CD4-positive, alpha-beta T cell treated with Interleukin-17A for 1 hour (primary cell): ENCODE measurements at places on chromosomes 11 and 22.
A peak's percentile ranks its signal among the peaks of the same experiment; 100 is the strongest.

GRCh38 chr11:44763121-44763820, 36.5 kb downstream of the TSPAN18 start:
- no peak for DNase-seq

GRCh38 chr11:126163074-126163700, 48.3 kb downstream of the RPUSD4 start:
- DNase-seq, result no peak

GRCh38 chr11:72352859-72353551, 81.3 kb downstream of the CLPB start:
- no peak for DNase-seq

- peak; percentile 51 for DNase-seq
These were observed 121.2 kb downstream of the ETS1 start for GRCh38 chr11:128465946-128466705.

GRCh38 chr11:111981270-111981669, 43.9 kb upstream of the DLAT start:
- DNase-seq, result no peak

GRCh38 chr11:10803676-10804075, 5.0 kb downstream of the EIF4G2 start:
- DNase-seq, result no peak

- no peak for DNase-seq
These were observed 99.7 kb upstream of the VPREB1 start for GRCh38 chr22:22144858-22145257.

- DNase-seq, result no peak
These were observed 18.6 kb downstream of the CCDC73 start for GRCh38 chr11:32775908-32776307.

GRCh38 chr11:60095477-60096120, 7.1 kb downstream of the MS4A2 start:
- DNase-seq, result no peak

DNA sequence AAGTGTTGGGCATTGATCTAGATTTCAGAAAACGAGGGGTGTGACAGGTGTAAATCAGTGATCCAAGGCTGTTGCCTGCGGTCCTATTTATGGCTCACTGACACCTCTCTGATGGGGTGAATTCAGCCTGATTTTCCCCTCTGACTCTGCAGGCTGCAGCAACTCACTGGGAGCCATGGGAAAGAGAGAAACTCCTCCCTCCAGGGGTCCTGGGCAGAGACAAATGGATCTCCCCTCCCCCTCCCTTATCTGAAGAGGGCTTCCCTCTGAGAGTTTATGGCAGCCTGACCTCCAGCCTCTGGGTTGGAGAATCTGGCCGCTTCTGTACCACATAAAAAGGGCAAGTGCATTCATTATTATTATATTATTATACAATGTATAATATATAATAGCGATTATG, 1.8 kb upstream of the PKNOX2 start:
- no peak for DNase-seq

- DNase-seq, result no peak
These were observed 70.6 kb upstream of the CAPRIN1 start for GRCh38 chr11:33980897-33981296.

GRCh38 chr22:35617137-35617755, at the start of gene MB:
TSS of gene MB (minus strand) at chr22:35617329. CDS start at chr22:35617257, 72 bp downstream.
- no peak for DNase-seq

- no peak for DNase-seq
These were observed 17.1 kb downstream of the ZNRF3 start for GRCh38 chr22:28900379-28900925.

GRCh38 chr22:44407171-44407986, 90.7 kb downstream of the RTL6 start:
- DNase-seq, result no peak

DNA sequence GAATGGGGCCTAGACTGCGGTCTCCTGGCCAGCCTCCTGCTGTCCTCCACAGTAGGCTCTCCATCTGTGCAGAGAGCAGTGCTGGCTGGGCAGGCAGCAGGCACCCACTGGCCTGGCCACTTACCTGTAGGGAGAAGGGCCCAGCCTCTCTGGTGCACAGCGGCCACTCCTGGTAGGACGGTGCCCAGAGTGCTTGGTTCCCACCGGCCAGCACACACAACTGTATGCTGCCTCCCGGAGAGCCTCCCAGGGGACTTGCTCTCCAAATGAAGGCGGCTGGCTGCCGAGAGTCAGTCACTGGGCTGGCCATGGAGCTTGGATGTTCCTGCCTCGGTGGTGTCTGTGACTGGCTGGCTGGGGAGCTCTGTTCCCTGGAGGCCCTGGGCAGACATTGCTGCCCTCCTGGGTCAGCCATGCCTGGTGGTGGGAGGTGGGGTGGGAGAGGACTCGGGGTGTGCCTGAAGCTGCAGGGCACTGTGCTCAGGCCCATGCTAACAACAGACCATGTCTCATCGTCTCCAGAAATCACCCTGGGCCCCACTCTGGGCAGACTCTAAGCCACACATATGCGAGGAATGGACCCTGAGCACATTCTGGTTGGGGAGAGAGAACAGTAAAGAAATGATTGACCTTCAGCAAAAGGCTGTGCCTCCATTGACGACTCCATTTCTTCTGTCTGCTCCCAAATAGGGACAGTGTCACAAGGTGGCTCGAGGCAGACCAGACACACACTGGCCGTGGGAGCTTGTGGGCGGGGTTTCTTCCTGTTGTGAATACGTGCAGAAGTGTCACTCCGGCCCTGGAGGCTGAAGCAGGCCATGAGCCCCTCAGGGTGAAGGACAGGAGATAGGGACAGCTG, 350.8 kb downstream of the TBC1D22A start:
- DNase-seq, result no peak

DNA sequence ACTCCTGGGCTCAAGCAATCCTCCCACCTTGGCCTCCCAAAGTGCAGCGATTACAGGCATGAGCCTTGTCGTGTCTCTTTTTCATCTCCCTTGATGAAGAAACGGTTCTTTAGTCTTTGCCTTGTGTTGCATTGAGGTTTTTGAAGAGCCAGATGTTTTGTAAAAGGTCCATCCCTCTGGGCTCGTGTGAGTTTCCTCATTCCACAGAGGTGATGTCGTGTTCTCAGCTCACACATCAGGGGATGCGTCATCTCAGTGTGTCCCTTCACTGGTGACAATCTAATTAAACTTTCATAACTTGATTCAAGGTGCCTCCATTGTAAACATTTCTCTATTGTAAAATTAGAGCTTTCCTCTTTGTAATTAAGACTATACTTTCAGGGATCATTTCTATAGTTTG, 29.7 kb upstream of the TEF start:
- no peak for DNase-seq

- DNase-seq, result no peak
These were observed 6.5 kb downstream of the KCNQ1 start for GRCh38 chr11:2451336-2451735.

DNA sequence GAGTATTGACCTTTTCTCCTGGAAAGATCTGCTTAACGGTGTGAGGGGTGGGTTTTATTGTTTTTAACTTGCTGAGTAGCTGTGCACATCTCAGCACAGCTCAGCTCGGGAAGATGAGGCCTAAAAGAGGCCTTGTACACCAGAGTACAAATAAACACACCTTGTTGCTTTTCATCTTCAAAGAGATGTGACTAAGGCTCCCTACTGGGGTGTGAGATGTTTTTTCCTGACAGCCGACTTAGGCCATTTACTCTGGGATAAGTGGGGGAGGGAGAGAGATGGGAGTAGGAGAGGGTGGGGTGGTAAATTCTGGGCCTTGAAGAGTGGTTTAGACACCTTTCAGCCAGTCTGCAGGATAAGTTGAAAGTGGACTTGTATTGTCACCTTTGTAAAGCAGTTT, 2.9 kb downstream of the LDLRAD3 start:
- no peak for DNase-seq

- no peak for DNase-seq
These were observed 23.9 kb upstream of the CD44 start for GRCh38 chr11:35114906-35115687.

DNA sequence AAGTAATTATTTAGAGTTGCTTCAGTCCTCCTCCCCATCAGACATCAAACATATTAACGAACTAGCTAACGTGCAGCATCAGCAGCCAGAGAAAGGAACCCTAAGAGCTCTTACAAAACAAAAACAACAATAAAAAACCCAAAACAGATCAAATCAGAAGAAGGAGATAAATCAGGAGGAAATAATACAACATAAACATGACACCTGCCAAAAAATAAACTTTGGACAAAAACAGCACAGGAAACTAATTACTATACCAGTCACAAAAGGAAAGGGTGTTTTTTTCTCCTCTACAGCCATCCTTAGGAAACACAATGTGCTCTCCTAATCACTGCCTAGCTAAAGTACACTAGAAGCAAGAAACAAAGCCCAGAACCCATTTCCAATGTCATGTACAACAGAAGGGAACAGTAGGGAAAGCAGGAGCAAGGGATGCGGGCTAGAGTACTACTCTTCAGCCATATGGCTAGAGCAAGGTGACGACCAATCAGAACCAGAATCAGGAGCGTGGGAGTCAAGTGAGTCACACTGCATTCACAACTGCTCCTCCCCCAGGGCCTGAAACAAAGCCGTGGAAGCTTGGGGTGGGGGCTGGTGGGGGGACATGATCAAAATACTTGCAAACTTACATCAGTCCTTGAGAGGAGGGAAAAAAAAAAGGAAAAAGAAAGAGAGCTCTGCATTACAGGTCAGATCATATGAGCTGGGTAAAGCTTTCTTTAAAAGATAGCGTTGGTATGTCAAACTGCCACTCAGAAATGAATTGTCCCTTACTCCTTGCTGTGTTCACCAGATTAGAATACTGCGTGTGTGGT, 60.4 kb downstream of the LARGE2 start:
- no peak for DNase-seq

GRCh38 chr22:24006207-24006913, 1.1 kb upstream of the GSTT4 start:
- no peak for DNase-seq

GRCh38 chr22:39109361-39109760, 12.3 kb downstream of the APOBEC3H start:
- no peak for DNase-seq

DNA sequence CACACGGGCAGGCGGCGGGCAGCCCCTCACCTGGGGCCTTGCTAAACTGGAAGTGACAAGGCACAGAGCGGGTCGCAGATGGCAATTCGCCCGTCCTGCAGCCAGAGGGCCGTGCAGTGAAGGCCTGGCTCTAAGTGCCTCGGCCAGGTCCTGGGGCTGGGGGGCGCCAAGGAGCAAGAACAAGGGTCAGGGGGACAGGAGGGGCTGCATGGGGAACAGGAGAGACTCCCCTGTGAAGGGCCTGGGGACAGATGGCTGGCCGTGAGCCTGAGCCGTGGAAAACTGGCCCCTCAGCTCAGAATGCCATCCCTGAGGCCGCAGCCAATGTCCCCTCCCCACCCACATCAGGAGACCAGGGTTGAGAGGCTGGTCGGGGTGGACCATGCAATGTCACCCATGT, 60.0 kb downstream of the RTL6 start:
- no peak for DNase-seq

- no peak for DNase-seq
These were observed 529 bp downstream of the GRAMD4 start for GRCh38 chr22:46620588-46621242.

- peak; percentile 38 for DNase-seq
These were observed 87.5 kb upstream of the RRM1 start for GRCh38 chr11:4006946-4007680.

GRCh38 chr22:39208013-39208680, 36.6 kb downstream of the PDGFB start:
- no peak for DNase-seq

DNA sequence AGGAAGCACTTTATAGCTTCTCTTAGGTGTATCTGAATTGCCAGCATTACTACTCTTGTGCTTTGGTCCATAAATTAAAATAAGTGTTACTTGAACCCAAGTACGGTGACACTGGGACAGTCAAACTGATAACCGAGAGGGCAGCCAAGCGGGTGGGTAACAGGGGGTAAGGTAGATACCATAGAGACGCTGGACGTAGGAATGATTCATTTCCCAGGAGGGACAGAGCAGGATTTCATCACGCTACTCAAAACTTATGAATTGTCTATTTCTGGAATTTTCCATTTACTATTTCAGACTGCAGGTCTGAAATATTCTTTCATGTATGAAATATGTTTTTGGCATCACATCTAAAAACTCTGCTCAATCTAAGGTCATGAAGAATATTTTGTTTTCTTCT, 14.8 kb upstream of the SPATA19 start:
- DNase-seq, result no peak

DNA sequence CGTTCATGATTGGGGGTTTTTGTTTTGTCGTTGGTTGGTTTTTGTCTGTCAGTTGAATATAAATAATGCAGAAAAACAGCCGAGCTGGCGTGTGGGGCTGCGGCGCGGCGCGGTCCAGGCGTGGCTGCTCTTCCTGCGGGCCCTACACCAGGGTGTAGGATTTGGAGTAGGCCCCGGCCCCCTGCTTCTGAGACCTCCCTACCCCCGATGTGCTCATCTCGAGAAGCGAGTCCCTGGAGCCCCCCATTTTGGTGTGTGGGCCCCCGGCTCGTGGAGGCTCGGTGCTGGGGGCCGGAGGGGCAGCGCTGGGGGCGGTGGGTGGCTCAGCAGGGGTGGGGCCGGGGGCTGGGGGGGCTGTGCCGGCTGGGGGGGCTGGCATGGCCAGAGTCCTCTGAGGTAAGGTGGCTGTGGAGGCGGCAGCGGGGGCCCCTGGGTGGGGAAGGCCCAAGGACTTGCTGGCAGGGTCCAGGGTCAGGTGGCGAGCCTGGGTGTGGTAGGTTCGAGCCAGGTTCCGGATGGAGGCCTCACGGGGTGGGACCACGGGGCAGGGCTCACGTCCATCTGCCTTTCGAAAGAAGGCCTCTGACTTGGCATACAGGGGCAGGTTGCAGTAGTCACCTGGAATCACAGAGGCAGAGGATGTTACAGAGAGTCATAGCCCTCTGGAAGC, 100.7 kb downstream of the CEP164 start:
- no peak for DNase-seq

DNA sequence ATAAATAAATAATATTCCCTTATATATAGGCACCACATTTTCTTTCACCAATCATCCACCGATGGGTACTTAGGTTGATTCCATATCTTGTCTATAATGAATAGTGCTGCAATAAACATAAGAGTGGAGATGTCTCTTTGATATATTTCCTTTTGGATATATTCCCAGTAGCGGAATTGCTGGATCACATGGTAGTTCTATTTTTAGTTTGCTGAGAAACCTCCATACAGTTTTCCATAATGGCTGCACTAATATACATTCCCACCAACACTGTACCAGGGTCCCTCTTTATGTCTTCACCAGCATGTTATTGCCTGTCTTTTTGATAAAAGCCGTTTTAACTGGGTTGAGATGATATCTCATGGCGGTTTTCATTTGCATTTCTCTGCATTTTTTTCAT, 23.6 kb downstream of the PAMR1 start:
- no peak for DNase-seq

DNA sequence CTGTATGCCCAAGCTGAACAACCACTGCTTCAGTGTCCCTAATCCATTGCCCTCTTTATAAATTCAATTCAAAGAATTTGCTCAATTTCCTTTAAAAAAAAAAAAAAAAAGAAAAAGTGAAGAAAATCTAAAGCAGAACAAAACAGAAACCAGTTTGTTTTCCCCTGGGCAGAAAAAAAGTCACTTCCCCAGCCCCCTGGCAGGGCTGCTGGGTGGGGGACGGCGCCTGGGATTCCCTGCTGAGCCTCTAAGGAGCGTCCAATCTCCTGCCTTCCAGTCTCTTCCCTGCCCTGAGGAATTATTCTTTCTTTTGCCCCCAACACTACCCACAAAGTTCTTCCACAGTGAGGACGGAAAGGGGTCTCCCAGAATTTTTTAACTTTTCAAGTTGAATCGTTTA, 23.9 kb downstream of the DKK3 start:
- no peak for DNase-seq

- no peak for DNase-seq
These were observed 222.1 kb downstream of the LRRC4C start for GRCh38 chr11:41237382-41237781.

- no peak for DNase-seq
These were observed 100.1 kb upstream of the BID start for GRCh38 chr22:17874231-17874905.
